ENCODE measurements at places on chromosomes 1 and 21.

GRCh38 chr1:57362480-57362879, 61.4 kb downstream of the DAB1 start:
- no peak for DNase-seq

DNA sequence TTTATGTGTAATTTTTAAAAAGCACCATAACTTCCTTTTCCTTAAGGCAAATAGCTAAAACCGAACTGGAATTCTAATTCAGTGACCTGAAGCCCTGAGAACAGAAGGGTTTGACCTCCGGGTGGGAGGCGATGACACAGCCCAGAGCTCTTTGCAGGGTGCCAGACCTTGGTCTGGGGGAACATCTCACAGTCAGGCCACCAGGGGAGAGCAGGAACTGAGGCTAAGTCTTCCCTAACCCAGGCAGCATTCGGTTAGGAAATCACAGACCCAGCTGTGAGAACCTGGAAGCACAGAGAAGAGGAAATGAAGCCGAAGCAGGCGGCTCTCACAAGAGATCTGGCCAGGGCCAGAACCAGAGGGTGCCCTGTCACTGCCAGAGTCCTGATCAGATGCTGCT, 444.8 kb downstream of the TTLL7 start:
- DNase-seq = no peak

GRCh38 chr1:13737398-13737797, 37.4 kb downstream of the PRDM2 start:
- no peak for DNase-seq

DNA sequence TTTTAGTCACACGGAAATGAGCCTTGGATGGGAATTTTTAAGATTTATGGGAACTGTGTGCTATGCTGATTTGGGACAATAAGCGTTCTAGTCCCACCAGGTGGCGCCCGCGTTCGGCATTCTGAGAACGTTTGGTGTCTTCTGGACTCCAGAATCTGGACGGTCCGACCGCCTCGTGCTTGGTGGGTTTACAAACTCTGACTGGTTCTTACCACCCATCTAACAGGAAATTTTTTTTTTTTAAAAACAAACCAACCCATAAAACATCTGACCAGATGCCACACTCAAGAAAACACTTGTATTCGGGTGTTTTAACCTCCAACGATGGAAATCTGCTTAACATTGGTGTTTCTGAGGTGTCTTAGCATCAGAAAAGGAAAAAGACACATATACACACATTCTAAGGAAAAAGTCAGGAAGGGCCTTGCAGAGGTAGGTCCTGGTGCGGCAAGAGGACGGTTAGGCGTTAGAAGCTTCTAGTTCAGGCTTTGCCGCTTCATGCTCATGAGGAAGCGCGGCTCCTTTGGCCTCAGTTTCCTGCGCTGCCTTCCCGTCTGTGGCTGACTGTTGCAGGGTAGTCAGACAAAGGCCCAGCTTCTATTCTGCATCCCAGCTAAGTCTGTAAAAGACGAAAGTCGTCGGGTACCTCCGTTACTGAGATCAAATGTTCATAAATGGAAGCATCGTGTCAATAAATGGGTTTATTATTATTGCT, 814 bp upstream of the DYRK3 start:
- peak; percentile 66 for DNase-seq

- DNase-seq = no peak
Observed at GRCh38 chr1:230292689-230293389, 133.3 kb downstream of the PGBD5 start.

DNA sequence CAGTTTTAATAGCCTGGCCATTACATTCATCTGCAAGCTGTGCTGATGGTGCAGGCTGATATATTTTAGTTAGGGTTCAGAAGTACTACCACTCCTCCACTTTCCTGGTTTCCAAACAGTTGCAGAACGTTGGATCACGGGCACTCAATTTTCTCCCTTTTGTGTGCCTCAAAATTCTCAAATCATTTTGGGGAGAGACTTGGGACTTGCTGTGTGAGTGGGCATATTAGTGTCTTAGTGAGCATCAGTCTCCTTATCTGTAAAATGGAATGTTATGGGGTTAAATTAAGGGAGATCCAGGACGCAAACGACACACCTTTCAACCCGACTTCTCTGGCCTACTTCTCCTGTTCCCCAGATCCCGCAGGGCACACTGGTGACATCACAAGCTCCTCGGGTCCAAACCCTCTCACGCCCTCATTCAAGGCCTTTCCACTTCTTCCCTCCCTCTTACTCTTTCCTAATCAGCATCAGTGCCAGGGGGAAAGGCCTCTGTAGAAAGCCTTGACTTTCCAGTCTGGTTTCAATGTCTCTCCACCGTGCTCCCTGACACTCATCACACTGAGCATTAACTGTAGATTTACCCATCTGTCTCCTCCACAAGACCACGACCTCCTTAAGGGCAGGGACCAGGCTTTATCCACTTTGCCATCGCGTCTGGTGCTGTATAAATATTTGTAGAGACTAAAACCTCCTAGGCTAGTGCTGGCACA, 1.2 kb downstream of the PIGP start:
- no peak for DNase-seq

DNA sequence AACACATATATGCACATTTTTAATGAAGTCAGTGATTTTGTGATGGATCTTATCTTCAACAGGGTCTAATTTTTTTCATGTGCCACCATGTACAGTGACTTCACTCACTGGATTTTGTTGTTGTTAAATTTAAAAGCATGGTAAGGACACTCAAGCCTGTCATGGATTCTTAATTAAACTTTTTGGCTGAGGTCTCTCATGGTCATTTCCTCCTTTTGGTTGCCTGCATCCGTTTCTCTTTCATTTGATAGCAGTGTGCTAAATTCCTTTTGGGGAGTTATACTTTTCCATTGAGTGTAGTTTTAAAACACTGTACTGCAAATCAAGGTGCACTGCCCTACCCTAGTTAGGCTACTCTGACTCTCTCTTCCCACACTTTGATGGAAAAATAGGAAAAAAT, 13.2 kb upstream of the CRB1 start:
- DNase-seq = no peak

DNA sequence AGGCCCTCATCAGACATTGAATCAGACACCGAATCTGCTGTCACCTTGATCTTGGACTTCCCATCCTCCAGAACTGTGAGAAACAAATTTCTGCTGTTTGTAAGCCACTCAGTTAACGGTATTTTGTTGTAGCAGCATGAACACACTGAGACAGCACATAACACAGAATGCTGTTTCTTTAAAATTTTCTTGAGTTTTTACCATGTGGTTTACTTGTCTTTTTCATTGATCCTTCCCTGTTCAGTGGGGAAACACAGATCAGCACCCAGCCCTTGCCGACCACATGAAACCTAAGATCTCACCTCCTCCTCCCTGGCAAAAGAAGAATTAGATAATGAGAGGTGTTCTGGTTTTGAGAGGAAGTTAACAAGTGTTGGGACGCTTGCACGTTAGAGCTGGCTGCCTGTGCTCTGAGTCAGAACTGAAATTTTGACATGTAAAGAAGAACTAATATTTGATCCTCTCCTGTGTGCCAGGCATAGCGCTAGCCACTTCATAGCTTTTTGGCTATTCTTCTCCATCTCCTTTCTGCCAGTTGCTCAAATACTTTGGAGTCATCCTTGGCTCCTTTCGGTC, 179.6 kb downstream of the DHRS3 start:
- DNase-seq = peak; percentile 24

DNA sequence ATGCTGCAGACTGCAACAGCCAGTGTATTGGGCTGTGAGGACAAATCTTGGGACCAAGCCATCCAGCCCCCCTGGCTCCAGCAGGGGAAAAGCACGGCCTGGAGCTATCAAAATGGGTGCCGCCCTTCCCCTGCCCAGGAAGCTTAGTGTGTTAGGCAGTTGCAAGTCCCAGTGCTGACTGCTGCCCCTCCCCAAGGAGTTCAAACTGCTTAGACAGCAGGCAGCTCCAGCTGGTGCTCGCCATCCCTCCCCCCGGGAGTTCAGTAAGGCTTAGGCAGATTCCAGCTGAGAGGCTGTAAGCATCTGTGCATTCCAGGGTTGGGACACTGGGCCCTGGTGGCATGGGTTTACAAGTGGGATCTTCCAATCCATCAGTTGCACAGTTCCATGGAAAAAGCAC, 579.6 kb upstream of the NR5A2 start:
- no peak for DNase-seq

- DNase-seq = no peak
Observed at GRCh38 chr1:221921936-221922335, 180.0 kb upstream of the DUSP10 start.

DNA sequence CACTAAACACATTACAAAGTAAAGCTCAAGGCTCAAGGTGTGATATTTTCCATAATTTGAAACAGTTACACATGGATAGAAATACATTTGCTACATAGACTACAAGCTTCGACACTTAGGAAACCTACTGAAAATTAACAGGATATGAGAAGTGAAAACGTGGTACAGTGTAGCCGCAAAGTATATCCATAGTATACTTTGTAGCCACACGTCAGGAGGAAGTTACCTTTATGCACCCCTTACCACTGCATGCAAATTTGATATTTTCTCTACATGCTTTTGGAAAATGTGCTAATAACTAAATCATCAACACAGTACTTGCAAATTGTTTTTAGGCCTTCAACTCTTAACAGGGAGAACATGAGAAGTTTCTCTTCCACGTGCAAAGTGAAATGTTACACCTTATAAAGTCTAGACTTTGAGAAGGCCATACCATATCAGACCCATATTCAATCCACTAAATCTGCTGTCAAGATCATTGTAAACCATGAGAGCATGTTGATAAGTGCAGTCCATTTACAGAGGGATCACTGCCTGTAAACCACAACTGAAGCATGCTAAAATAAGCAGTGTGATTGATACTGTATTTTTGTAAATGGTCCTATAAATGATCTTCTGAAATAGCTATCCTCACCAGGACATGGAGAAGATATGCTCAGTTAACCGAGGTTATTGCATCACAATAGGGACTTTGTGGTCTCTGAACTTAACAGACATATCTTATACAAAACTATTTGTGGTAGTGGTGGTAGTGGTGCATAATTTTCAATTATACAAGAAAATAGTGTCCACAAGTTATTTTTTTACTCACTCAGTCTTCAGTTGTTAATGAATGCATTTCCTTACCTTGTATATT, 64.7 kb downstream of the VAV3 start:
- DNase-seq = no peak

DNA sequence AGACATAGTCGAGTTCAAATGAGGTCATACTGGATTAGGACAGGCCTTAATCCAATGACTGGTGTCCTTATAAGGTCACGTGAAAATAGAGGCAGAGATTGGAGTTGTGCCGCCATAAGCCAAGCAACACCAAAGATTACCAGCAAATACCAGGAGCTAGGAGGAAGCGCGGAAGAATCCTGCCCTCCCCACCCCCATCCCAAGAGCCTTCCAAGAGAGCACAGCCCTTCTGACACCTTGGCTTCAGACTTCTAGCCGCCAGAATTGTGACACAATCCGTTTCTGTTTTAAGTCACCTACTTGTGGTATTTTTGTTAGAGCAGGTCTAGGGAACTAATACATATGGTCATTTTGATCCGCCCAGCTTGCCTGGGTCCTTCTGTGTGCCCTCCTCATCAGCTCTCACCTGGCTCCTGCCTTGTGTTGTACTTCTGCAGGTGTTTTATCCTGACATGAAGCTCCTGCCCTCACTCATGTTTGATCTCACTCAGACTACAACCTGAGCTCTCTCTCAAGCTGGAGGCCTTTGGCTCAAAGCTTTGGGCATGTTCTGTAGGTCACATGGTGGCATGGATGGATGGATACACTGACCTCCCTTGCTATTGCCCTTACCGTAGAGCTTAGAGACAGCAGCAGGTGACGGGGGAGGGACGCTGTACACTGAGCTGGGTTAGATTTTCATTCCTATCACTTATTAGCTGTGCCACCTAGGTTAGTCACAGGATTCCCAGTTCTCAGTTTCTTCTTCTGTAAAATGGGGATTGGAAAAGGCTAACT, 10.7 kb upstream of the NUAK2 start:
- no peak for DNase-seq

DNA sequence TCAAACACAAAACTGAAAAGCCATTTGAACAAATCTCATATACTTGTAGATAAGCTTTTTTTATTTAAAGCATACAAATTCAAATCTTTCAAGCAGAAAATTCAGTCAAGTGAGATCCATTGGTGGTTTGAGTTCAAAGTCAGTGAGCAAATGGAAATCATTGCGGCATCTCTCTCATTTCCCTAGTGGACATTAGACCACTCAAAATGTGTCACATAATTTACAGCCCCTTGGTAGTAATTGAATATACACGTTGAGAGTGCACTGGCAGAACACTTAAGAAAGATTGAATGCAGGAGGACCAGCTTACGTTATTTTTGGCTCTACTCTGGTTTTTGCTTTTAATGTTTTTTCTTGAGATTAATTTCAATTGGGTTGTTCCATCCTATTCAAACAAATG, 633.7 kb downstream of the USP25 start:
- DNase-seq = no peak

DNA sequence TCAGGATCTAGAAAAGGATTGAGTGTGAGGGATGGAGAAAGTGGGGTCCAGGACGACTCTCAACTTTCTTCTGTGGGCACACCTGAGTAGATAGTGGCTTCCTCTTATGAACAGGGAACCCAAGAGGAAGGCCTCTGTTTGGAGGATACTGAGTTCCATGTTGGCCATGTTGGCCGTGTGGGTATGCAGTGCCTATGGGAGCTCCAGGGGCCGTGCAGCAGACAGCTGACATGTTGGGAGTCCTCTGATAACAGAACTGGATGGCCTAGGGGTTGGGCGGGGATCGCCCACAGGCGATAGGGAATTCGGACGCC, 43.0 kb downstream of the TMEM53 start:
- DNase-seq = no peak

DNA sequence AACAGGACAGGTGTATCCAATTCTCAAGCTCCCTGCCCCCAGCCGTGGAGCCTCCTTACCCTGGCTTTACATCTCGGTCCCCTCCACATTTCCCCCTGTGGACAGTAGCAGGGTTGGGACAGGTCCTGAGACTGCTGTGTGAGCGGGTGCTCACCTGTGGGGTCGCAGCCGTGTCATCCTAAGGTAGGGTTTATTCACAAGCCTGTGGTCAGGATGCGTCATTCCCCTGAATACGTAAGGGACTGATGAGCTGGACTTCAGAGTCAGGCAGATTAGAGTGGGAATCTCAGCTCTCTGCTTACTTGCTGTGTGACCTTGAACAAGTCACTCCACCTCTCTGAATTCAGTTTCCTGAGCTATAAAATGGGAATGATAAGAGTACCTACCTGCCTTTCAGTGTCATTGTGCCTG, 17.7 kb downstream of the ZNF362 start:
- DNase-seq = no peak

- no peak for DNase-seq
Observed at GRCh38 chr1:30847358-30847972, 61.1 kb downstream of the SDC3 start.

Measured in stimulated activated CD8-positive, alpha-beta memory T cell treated with anti-CD3 and anti-CD28 coated beads, Interleukin-4, amount 100 ng/mL, for 24 hours (primary cell).